ENCODE measurements at places on chromosomes 5 and 9.

- no peak for DNase-seq
Measured at GRCh38 chr5:98307811-98308210, 465.7 kb upstream of the RGMB start.

GRCh38 chr5:115295777-115296123 lies 704 bp downstream of the CCDC112 start:
- DNase-seq = no peak

- no peak for DNase-seq
Measured at GRCh38 chr5:23639326-23639725, 131.9 kb downstream of the PRDM9 start.

DNA sequence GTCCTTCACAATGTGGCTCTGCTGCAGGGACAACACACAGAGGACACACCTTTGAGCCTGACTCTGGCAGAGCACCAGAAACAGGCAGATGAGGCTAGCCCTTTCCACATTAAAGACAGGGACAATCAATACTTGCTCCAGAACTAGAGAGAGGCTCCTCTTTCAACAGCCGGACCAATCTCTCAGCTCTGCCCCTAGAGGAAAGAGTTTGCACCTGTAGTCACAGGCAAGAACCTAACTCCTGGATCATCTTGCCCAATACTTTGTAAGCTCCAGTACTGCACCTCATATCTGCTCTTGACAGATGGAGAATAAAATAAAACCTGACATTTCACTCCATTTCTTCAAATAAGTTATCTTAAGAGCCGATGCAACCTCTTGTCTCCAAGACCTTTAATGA lies 52.1 kb downstream of the EPB41L4A start:
- no peak for DNase-seq

DNA sequence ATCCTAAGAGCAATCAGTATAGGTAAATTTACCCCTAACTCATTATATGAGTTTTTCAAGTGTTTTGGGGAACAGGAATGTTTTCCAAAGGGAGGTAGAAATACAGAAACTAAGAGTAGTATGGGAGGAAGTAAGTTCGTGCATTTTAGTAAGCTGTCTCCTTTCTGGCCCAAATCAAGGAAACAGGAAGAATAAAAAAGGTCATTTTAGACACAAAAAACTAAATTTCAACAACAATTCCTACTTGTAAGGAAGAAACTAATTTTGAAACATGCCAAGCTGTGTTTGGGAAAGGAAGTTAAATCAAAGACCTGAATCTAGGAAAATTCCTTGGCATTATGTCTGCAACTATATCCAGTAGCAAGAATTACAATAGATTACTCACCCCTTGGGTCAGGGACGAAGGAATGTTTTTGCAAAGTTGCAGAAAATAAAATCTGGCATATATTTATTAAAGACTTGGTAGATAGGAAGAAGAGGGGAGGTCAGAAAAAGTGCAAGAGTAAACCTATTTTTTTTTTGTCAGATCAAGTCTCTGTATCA lies 6.5 kb upstream of the RPS6 start:
- DNase-seq = no peak

DNA sequence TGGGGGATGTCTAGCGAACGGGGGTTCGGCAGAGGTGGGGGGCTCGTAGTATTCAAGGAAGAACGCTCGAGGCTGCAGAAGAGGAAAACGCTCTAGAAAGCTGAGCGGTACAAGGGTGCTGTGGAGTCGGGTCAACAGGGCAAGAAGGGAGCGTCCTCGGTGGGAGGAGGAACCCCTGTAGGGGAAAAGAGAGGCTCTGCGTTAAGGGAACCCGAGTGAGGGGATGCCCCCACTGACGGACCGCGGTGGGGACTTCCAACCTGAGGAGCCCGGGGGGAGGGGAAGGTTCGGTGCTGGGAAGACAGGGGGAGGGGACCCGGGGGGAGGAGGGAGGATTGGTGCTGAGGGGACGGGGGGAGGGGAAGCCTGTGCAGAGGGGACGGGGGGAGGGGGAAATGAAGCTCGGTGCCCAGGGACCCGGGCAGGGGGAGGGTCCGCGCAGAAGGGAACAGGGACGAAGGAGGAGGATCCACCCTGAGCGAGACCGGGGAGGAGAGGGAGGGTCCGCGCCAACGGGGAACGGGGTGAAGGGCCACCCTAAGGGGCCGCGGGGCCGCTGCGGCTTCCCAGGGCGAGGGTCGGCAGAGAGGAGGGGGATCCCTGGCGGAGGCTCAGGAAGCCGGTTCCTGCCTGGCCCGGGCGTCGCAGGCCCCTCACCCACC lies 621 bp downstream of the NR6A1 start:
- DNase-seq = no peak

DNA sequence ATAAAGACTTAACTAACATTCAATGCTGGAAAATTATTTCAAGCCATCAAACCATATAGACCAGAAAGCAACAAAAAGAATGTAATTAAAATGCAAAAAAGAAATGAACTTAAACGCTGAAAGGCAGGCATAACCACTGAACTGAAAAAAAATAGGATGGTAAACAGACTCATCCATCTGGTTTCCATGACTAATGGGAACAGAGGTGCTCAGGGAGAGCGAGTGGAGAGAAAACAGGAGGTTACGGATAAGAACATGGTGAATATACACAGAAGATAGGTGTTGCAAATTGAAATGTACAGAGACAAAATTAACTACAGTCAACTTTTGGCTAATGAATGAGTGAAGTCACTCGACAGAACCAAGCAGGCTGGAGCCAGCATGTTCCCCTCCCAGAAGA lies 43.5 kb upstream of the RNF38 start:
- DNase-seq = no peak

GRCh38 chr5:151721812-151722391 lies 35.2 kb upstream of the SPARC start:
- no peak for DNase-seq

- no peak for DNase-seq
Measured at GRCh38 chr5:167105941-167106340, 1185.5 kb upstream of the WWC1 start.

DNA sequence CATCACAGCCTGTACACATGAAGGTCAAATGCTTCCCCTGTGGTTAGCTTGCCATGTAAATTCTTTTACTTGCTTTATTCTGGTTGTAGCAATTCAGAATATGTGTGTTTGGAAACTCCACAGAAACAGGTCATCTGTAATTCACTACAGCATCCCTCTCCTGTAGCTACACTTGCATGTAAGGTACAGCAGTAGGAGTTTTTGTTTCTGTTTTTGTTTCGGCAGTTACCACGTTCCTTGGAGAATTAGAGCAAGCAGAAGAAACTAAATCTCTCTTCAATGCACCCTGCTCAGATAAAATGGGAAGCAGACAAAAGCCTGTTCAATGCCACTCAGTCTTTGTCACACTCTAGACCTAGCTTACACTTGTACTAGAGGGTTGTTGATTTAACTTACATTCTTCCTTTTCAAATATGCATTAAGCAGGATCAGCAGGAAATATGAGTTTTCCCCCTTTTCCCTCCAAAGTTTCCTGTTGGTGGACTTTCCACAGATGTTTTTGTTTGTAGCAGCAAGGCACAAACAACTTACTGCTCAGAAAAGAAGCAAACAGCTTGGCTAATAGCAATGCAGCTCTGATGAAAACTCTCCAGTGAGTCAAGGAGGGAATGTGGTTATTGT lies 80.9 kb downstream of the YIPF5 start:
- no peak for DNase-seq

- DNase-seq = no peak
Measured at GRCh38 chr9:79674052-79674777, 102.5 kb downstream of the TLE4 start.

- no peak for DNase-seq
Measured at GRCh38 chr9:95750725-95751519, 124.6 kb upstream of the ERCC6L2 start.

- DNase-seq = no peak
Measured at GRCh38 chr9:123291736-123292135, 23.4 kb upstream of the STRBP start.

- no peak for DNase-seq
Measured at GRCh38 chr5:54894957-54895815, 90.2 kb downstream of the ESM1 start.

DNA sequence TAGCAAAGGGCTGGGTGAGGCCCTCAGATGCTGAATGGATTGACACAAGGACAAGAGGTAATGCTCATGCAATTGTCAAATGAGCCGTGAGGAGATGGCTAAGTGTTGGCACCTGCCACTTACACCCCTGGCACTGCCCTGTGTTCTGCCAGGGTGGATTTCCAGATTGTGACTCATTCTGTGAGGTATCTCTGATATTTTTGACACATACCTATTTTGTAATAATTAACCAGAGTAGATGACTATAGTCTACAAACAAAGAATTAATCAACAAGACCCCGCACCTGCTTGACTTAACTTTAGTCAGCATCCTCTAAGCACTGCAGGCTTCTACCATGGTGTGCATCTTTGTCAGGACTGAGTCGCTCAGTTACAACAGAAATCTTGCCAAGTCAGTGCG lies 200.8 kb downstream of the DIRAS2 start:
- DNase-seq = no peak

DNA sequence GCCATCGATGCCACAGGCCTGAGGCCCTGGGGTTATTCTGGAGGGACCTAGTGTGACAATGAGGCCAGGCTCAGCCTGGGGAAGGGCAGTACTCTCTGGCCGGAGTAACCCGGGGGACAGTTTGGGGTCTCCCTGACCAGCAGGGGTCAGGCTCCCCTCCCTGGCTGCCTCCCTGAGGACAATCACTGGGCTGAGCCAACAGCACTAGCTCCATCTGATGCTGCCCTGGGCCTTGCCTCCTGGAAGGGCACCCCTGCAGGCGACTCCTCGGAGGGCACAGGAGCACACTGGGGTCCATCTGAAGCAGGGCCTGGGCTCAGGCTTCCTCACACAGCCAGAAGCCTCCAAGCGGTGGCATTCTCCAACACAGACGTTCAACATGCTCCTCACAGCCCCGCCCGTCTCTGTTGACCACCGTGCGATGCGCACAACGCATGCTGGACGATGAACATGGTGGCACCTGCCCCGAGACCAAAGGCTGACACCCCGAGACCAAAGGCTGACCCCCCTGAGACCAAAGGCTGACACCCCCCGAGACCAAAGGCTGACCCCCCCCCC lies 68.3 kb downstream of the ADAMTS2 start:
- no peak for DNase-seq

Data from cortex of kidney (tissue), 1 donor.